ENCODE measurements at places on chromosomes 11 and 22.
A peak's percentile ranks its signal among the peaks of the same experiment; 100 is the strongest.

GRCh38 chr11:88377144-88377543, 39.6 kb upstream of the CTSC start:
- no peak for DNase-seq
- no peaks in the 10 kb centered on the region for H3K4me1 ChIP-seq
- H3K27me3 ChIP-seq, result no peaks in the 10 kb centered on the region
- H3K36me3 ChIP-seq, result no peaks in the 10 kb centered on the region
- H3K27ac ChIP-seq, result no peak overlapping the region

DNA sequence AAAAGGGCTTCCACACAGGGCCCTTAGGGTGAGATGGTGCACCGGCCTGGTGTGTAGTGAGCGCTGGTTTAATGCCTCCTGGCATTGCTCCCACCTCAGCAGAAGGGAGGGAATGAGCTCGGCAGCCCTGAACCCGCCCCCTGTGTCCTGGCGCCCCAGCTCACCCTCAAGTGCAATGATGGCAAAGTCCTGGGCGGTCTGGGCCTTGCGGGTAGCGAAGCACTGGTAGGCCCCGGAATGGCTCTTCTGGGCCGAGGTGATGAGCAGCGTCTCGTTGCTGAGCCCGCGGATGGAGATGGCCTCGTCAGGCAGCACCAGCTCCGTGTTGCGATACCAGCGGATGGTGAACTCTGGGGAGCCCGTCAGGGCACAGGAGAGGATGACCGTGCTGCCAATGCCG, 193.3 kb downstream of the CEP164 start:
- no peaks in the 10 kb centered on the region for H3K4me1 ChIP-seq
- H3K27ac ChIP-seq, result no peak overlapping the region
- DNase-seq, result no peak
- H3K4me3 ChIP-seq, result no peak overlapping the region
- H3K27me3 ChIP-seq, result no peaks in the 10 kb centered on the region
- H3K36me3 ChIP-seq, result no peaks in the 10 kb centered on the region

GRCh38 chr11:122861631-122862030, 20.9 kb upstream of the JHY start:
- H3K4me3 ChIP-seq, result no peak overlapping the region
- H3K27me3 ChIP-seq, result peaks cover 37% of the 10 kb centered on the region
- H3K4me1 ChIP-seq, result no peaks in the 10 kb centered on the region
- H3K27ac ChIP-seq, result no peak overlapping the region
- H3K36me3 ChIP-seq, result no peaks in the 10 kb centered on the region

DNA sequence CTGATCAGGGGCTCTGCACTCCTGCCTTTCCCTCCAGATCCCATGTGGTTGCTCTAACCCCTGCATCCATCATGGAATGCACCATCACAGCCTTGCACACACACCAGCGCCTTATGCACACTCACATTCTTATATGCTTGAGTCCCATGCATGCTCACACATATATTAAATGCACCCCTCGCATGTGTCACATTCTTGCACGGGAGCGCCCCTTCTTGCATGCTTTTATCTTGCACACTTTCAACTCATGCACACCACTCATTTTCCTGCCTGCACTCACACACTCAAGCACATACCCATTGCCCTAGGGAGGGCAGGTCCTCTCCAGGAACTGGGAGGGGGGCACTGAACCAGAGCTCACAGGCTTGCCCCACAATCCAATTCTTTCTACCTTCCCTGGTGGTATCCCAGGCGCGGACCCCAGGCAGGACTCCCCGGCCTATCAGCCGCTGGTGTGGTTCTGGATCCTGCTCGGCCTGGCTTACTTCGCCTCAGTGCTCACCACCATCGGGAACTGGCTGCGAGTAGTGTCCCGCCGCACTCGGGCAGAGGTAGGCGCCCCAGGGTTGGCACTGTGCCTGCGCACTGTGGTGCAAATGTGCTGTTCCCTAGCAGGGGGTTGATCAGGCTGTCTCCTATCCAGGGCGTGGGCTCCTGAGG, 2.3 kb upstream of the CATSPERZ start:
- H3K27me3 ChIP-seq, result peaks cover 14% of the 10 kb centered on the region
- no peaks in the 10 kb centered on the region for H3K36me3 ChIP-seq
- no peak overlapping the region for H3K4me3 ChIP-seq

- no peak overlapping the region for H3K4me3 ChIP-seq
- H3K27ac ChIP-seq, result no peak overlapping the region
- no peaks in the 10 kb centered on the region for H3K4me1 ChIP-seq
- no peak for DNase-seq
Observed at GRCh38 chr11:45266676-45267020, 19.5 kb downstream of the SYT13 start.

DNA sequence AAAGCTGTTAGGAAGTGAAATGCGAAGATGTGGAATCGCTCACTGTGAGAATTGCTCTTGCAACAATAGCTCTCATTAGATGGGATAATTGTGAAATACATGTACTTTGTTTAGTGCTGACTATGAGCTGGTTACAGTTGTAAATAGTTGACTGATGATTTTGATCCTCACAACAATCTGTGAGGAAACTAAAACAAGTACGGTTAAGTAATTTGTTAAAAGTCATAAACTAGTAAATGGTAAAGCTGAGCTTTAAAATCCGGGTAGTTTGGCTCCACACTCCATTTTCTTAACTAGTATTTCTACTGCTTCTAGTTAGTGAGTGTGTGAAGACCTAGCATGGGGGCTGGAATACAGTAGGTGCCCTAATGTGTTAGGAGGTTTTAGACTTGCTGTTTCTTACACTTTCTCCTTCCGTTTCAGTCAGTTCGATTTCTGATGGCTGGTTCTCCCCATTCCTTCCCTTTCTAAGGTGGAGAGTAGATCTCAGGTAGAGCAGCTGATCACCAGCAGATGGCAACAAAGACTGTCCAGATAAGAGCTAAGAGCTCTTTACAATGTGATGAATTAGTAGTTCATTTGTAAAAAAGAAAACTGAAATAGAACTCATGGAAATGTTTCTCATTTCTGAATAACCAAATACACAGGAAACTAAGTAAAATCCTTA, 16.3 kb upstream of the CYP2R1 start:
- H3K27ac ChIP-seq, result no peak overlapping the region
- DNase-seq, result no peak
- no peaks in the 10 kb centered on the region for H3K27me3 ChIP-seq
- H3K4me1 ChIP-seq, result peaks cover 10% of the 10 kb centered on the region

- H3K27me3 ChIP-seq, result no peaks in the 10 kb centered on the region
- no peaks in the 10 kb centered on the region for H3K36me3 ChIP-seq
- peaks cover 24% of the 10 kb centered on the region for H3K4me1 ChIP-seq
- no peak for DNase-seq
- H3K4me3 ChIP-seq, result peak within 1 kb of the TSS; percentile 69
- peak within 1 kb of the TSS; percentile 96 for H3K27ac ChIP-seq
Observed at GRCh38 chr11:95066716-95067038, at the start of gene SRSF8. Gene SRSF8, plus strand, starts transcription at chr11:95066919. Its CDS starts 308 bp downstream, at chr11:95067227.

All from heart left ventricle (tissue), 16 donors.